ENCODE measurements at places on chromosomes 7 and 10.

DNA sequence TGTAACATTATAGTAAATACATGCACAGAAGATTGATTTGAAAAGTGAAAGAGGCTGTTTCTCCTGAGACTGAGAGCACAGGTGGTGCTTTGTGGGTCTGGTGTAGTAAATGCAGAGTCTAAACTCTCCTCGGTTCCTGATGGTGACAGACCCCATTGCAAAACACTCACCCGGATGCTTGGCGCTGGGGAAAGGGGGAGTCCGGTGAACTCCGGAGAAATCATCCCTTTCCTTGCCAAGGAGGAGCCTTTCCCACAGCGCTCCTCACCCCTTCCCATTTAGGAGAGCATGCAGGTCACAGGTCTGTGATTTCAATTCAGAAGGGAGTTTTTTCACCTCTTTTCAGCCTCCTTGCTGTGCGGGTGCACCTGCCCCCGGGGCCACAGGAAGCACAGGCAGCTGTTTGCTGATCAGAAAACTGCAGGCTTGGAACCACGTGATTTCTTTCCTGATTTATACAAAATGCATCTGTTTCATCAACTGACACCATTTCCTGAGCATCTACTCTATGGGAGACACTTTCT is 75.6 kb upstream of the LYZL2 start:
- DNase-seq, result peak; percentile 4

- no peak for DNase-seq
Measured at GRCh38 chr10:102269017-102269416, 23.7 kb downstream of the GBF1 start.

- DNase-seq, result no peak
Measured at GRCh38 chr7:70512761-70513160, 619.2 kb upstream of the GALNT17 start.

- DNase-seq, result no peak
Measured at GRCh38 chr10:29256586-29256985, 32.3 kb upstream of the LYZL1 start.

DNA sequence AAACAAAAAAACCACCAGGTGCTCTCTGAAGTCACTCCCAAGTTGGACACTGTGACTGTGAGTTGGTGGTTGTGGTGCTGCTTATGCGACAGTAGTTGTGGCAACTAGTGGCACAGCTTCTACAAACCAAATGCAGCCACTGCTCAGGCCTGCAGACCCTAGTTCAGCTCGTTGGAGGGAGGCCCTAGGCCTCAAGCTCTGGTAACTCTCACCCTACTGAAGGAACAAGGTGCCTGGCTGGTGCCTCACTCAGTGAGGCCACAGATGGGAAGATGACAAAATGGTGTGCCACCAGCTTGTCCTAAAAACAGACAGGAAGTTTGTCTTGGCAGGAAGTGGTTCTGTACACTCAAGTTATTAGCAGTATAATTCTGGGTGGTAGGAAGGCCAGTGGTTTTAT is 45.3 kb upstream of the RAPGEF5 start:
- DNase-seq, result no peak

DNA sequence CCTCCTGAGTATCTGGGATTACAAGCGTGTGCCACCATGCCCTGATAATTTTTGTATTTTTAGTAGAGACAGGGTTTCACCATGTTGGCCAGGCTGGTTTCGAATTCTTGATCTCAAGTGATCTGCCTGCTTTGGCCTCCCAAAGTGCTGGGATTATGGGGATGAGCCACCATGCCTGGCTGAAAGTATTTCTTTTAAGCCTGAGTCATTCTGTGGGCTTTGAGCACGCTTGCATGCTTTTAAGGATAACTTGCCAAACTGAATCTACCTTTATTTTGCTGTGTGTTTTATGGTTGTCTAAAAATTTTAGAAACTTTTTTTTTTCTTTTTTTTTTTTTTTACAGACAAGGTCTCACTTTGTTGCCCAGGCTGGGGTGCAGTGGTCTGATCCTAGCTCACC is 33.2 kb downstream of the CNNM2 start:
- no peak for DNase-seq

GRCh38 chr7:8277394-8277982 is 15.5 kb upstream of the ICA1 start:
- peak; percentile 56 for DNase-seq

DNA sequence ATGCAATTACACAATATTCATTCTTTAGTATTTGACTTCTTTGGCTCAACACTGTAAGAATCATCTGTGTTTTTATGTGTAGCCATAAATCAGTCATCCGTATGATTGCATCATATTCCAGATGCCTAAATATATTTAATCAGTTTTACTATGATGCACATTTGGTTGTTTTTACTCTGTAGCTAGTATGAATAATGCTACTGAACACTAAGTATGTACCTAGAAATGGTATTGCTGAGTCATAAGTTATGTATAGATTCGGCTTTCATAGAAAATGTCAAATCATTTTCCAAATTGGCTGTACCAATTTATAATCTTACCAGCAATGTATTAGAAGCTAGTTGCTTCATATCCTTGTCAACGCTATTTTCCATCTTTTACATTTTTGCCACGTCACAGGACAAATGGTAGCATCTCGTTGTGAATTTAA is 197.3 kb upstream of the PLXNA4 start:
- no peak for DNase-seq

DNA sequence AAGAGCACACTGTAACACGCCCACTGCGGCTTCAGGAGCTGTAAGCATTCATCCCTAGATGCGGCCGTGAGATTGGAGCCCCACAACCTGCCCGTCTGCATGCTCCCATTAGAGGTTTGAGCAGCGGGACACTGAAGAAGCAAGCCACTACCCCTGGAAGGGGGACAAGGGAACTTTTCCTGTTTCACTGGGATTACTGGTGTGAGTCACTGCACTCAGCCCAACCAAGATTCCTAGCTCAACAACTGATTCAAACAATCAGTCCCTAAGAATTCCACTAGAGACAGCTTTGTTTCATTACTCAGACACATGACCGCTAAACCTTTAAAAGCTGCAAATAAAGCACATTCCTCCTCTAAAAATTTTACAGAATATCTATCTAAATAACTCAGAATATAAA is 69.8 kb downstream of the ORC5 start:
- no peak for DNase-seq

- peak; percentile 49 for DNase-seq
Measured at GRCh38 chr7:89623018-89623672, 531.1 kb upstream of the STEAP1 start.

DNA sequence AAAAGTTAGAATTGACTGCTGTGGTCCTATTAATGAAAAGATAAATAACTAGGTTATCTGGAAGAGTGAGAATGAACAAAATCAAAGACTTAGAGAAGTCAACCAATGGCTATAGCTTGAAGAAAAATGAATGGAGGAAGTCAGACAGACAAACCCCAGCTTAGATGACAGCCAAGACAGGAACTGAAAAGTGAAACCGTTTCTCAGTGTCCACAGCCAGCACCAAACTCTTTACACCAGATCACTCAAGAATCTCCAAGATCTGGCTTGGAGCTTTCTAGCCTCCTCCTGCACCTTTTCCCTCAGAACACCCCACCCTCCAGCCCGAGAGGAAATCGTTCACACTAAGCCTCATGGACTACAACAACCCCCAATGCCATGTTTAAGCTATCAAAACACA is 167.0 kb downstream of the SFMBT2 start:
- no peak for DNase-seq

DNA sequence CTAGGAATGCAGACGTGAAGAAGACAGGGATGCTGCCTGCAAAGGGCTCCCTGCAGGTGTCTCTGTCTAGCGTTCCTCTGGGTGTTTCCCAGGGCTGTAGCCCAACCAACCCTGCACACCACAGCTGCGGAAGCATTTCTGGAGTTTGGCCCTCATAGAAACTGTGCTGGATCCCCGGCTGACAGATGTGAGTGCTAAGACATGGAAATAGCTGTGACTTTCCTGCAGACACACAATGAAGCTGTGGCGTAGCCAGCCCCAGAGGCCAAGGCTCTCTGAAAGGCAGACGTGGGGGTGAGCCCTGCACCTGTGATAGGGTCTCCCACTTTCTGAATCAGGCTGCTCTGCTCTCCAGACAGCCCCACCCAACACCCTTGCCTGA is 44.8 kb downstream of the ADCYAP1R1 start:
- no peak for DNase-seq

DNA sequence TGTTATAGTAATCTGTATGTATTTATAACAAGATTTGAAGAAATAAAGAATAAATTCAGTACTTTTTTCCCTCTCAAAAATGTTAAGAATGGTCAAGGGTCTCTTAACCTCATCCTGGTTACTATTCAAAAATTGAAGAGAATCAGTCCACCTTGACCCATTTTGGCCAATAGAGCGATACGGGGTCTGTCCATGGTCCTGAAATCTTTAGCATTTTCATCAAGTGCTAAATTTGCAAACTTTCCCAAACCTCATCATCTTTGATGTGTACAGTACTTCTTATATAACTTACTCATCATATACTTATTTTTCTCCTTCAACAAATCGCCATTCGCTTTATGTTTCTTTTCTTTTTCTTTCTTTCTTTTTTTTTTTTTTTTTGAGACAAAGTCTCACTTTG is 23.6 kb downstream of the TMEM178B start:
- no peak for DNase-seq

DNA sequence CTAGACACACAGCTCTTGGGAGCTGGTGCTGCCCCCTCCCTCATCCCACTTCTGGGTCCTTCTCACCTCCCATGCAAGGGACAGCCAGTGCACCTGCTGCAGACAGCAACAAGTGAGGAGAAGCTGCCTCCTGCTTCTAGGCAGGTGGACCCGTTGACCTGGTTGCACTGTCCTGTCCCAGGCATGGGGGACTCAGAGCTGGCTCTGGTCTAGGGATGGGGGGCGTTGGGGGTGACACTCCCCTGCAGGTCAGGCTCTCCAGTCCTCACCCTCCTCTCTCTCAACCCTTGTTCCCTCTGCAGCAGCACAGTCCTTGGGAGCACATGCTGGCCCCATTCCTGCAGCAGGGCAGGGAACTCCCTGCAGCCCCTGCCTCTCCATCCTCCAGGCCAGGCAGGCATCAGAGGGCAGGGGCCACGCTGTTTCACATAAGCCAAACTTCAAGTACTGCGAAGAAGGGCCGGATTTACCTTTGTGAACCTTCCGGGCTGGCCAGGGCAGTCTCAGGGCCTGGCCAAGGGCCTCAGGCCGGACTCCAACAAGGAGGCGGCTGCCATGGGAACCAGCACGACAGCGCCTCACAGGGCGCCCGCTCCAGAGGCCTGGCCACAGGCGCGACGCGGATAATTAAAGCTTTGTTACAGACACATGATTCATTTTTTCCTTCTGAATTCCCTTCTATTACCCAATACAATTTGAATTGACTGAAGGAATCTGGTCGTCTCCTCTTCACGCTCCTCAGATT is 48.5 kb downstream of the RASGEF1A start:
- DNase-seq, result no peak

DNA sequence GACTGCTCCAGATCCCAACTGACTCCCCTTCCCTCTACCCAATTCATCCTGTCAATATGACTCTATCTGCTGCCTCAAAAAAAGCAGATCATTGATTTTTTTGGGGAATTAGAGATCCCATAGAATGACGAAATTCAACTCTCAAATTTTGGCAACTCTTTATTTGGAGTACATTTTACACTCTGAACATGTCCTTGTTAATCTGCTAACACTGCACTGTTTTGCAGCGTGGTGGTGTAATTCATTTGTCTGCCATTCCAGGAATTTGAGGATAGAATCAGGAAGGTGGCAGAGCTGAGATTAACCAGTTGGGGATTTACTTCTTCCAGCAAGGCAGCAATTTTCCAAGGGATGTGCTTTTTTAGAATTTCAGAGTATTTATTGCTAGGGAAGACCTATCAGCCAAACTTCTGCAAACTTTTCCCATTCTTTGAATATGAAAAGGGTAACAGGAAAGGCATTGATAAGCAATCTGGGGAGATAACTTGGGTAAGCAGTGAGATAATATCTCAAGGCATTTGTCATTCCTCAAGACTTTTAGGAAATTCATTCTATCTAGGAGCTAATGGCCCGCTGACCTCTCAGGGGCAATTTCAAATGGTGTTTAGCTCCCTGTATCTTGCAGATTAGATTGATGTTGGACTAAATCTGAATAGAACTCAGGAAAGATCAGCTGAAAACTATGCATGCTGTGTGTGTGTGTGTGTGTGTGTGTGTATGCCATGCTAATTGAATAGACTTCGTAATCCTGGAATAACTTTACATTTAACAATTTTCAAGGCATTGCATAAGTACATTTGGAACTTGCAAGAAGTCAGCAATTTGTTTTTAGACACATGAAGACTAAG is 9.7 kb downstream of the BAMBI start:
- no peak for DNase-seq

DNA sequence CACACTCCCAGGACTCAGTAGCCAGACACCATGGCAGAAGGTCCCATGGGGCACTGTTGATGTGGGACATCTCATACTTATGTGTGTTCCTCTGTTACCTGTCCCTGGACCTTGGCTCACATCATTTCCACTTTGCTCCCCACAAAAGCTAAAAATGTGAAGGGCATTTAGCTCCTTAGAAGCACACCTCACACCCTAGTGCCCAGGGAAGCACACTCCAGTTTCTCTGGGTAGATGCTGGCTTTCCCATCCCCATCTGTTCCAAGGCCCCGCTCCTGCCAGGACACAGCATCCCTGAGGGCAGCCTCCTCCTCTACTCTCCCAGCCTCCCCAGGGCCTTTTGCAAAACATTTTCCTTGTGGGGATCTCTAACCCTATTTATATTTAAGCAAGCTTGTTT is 572.4 kb upstream of the MGMT start:
- DNase-seq, result no peak
